ENCODE measurements at places on chromosomes 16 and 17.
A peak's percentile ranks its signal among the peaks of the same experiment; 100 is the strongest.

DNA sequence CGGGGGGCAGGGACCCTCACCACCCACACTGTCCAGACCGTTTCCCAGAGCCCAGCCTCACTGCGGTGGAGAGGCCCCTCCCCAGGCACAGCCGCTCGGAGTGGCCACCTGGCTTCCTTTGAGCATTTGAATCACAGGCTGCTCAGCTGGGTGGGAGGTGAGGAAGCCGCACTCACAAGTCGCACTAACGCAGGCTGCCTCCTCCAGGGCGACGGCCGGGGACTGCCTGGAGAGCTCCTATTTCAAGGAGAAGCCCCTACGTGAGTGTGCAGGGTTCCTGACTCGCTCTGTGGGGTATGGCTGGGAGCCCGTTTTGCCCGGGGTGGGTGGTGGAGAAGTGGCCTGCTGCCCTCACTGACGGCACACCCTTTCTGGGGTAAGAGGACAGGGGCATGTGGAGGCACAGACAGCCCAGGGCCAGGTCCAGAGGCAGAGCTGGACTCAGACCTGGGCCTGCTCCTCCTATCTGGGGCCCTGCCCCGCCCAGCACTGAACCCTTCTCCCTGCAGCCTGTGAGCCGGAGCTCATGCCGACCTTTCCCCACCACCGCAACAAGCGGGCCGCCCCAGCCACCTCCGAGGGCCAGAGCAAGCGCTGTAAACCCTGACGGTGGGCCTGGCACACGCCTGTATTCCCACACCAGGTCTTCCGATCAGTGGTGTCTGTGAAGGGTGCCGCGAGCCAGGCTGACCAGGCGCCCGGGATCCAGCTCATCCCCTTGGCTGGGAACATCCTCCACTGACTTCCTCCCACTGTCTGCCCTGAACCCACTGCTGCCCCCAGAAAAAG lies 6.2 kb downstream of the SPATA2L start:
- no peak for DNase-seq

DNA sequence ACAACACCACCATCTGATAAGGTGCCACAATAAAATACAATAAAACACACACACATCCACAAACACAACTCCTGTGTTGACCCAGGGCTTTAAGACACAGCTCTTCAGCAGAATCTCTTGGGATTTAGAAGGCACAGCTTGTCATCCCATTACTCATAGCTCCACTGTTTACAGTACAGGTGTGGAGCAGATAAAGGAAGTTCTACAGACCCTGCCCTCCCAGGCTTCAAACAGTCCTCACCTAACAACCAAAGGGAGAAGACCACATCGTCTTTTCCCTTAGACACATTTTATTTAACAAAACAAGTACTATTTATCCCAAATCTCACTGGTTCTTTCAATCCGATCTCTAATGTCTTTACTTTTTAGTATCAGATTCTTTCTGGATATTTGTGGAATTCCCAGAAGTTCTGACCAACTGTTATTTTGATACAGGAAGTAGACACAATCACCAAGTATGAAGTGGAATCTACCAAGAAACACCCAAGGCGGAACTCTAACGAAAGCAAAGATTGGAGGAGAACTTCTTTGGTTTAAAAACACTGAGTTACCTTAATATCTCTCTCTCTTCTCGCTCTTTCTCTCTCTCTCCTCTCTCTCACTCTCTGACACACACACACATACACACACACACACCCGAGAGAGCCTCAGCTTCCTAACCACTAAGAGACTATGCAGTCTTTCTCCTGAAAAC lies 46.1 kb downstream of the CYTH1 start:
- no peak for DNase-seq

- DNase-seq = no peak
These were observed 107.5 kb upstream of the CREBBP start for GRCh38 chr16:3988011-3988410.

- no peak for DNase-seq
These were observed 8.4 kb upstream of the TRPV2 start for GRCh38 chr17:16406742-16407674.

- no peak for DNase-seq
These were observed 32.4 kb downstream of the HAPSTR1 start for GRCh38 chr16:9123871-9124270.

DNA sequence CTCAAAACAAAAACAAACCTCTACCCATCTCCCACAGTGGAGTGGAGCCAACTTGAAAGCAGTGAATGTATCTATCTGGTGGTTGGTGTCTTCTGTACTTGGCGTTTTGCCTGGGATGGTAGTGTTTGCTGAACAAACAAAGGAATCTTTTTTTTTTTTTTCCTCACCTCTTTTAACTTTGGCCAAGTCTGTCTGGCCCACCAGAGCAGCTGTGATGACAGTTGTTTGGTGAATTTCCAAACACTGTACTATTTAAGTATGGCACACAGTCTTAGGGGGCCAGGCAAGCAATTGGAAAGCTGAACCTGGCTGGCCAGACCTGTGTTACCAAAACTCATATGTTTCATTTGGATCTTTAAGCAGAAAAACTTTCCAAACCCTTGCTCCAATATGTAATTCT lies 101.8 kb upstream of the CDH13 start:
- no peak for DNase-seq

- no peak for DNase-seq
These were observed 1.1 kb downstream of the MLST8 start for GRCh38 chr16:2206420-2206779.

GRCh38 chr17:57881143-57881542 lies 31.3 kb upstream of the MRPS23 start:
- DNase-seq = no peak

DNA sequence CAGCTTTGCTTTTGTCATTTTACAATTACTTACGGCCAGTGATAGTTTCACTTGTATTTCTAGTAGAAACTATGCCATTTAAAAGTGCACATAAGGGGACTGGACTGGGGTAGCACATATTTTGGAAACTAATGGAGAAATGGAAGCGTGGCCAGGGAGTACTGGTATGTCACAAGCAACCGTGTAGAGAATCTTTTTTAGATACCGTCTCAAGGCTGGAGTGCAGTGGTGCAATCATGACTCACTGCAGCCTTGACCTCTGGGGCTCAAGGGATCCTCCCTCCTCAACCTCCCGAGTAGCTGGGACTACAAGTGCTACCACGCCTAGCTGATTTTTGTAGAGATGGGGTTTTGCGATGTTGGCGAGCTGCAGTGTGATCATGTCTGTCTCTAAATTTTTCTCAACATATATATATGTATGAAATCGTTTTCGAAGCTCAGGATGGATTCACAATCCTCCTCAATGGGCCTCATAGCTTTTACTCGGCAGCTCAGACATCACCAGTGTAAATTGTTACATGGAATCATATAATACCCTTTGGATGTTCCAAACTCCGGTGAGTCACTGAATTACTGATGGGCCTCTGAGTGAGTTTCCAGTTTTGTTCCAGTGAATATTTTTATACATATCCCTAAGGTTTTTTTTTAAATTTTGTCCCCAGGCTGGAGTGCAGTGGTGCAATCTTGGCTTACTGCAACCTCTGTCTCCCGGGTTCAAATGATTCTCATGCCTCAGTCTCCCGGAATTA lies 51.7 kb downstream of the ZNF778 start:
- DNase-seq = no peak

GRCh38 chr17:32697728-32698625 lies 178.9 kb downstream of the MYO1D start:
- DNase-seq = no peak

GRCh38 chr17:69414408-69415274 lies at the start of gene MAP2K6:
MAP2K6 (plus strand) TSS chr17:69414697; CDS start chr17:69414985, 288 bp downstream.
- DNase-seq = peak; percentile 74

- no peak for DNase-seq
These were observed 13.2 kb downstream of the TMEM11 start for GRCh38 chr17:21200590-21201297.

DNA sequence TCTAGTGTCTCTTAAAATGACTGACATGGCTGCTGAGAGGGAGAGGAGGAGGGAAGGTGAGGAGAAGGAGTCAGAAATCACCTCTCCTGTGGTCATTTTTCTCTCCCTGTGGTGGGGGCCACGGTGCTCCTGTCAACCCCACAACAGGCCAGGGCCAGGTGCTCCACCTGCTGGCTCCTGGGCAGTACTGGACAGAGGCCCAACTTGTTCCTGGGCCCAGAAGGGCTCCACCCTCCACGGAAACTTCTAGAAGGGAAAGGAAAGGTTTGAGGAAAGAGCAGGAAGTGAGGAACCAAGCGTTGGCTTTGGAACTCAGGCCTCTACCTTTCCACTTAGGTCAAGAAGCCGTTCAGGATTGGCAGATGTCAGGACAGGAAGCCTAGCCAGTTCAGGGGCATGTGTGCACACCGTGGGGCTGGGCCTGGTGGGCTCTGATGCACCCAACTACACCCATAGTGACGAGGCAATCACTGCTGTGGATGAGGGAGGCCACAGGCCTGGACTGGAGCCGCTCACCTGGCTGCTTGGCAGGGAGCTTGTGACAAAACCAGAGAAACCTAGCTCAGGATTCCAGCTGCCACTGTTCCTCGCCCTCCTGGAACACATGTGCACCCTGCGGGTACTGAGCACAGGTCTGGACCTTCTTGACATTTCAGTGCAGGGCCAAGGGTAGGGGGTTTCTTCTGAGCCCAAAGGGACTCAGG lies 36.1 kb downstream of the WNT3 start:
- DNase-seq = no peak

DNA sequence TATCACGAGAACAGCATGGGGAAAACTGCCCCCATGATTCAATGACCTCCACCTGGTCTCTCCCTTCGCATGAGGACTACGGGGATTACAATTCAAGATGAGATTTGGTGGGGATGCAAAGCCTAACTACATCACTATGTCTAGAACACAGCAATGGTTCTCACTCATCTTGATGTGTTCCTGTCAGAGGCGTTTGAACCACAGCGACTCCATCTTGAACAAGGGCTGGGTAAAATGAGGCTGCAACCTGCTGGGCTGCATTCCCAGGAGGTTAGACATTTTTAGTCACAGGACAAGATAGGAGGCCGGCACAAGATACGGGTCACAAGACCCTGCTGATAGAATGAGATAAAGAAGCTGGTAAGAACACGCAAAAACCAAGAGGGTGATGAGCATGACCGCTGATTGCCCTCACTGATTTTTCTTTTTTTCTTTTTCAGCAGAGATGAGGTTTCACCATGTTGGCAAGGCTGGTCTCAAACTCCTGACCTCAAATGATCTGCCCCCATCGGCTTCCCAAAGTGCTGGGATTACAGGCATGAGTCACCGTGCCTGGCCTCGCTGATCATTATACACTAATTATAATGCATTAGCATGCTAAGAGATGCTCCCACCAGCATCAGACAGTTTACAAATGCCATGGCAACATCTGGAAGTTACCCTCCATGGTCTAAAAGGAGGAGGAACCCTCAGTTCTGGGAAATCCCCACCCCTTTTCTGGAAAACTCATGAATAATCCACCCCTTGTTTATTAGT lies 3.0 kb upstream of the PPY start:
- DNase-seq = no peak

GRCh38 chr17:63773272-63774140 lies at the start of gene CCDC47:
CCDC47 (minus strand) TSS chr17:63773597; CDS start chr17:63766175, 7,422 bp downstream.
- DNase-seq = peak; percentile 96

GRCh38 chr17:34644941-34645550 lies 65.7 kb downstream of the TMEM132E start:
- no peak for DNase-seq

- DNase-seq = no peak
These were observed 70.3 kb downstream of the N4BP1 start for GRCh38 chr16:48539485-48540221.

- no peak for DNase-seq
These were observed 7.7 kb downstream of the PSMD7 start for GRCh38 chr16:74304164-74304834.

- DNase-seq = no peak
These were observed at the start of gene HOXB8 for GRCh38 chr17:48615047-48615962. HOXB8 (minus strand) TSS chr17:48615292; CDS start chr17:48614704, 588 bp downstream.

- DNase-seq = no peak
These were observed 67.4 kb downstream of the PRKCA start for GRCh38 chr17:66369830-66370229.

- DNase-seq = no peak
These were observed 15.5 kb downstream of the NFAT5 start for GRCh38 chr16:69581297-69581696.

DNA sequence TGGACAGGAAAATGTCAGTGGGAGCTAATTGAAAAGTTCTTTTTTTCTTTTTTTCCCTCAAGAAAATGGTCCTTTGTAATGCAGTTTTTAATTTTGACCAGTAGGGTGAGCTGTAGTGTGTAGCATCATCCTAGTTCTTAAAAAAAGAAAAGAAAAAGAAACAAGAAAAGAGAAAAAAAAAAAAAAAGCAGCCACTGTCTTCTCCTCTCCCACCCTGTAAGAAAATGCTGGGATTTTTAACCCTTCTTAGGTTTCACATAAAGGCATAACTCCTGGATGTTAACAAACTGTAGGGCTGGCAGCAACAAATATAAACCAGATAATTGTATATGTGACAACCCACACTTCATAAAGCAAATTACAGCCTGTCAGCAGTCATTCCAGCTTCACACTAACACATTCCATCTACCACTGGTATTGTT lies 78.1 kb downstream of the SKAP1 start:
- DNase-seq = no peak

- DNase-seq = no peak
These were observed 286.1 kb downstream of the SNX29 start for GRCh38 chr16:12262454-12263180.

DNA sequence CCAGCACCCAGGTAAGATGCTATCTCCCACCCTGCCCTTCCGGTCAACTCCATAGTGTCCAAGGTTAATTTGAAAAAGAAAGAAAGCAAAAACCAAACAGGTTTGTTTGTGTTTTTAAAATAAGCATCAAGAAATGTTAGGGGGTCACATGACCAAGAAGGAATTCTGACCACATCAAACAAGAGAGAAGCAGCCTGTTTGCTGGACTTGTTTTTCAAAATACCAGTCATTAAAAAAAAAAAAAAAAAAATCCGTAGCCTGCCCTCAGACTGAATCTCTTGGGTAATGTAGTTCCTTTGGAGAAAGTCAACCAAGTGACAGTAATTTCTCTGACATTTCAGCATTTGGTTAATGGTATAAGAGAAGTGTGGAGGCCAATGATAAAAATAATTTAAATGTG lies 38.4 kb downstream of the HNF1B start:
- no peak for DNase-seq

- DNase-seq = no peak
These were observed 43.6 kb upstream of the HAPSTR1 start for GRCh38 chr16:9047689-9048301.

- peak; percentile 15 for DNase-seq
These were observed 791 bp upstream of the SUPT4H1 start for GRCh38 chr17:58352596-58353388.

GRCh38 chr17:236641-237405 lies 55.4 kb upstream of the DOC2B start:
- DNase-seq = no peak

Data from effector memory CD8-positive, alpha-beta T cell (primary cell).